ENCODE measurements at places on chromosomes 2 and 18.

- peak; percentile 36 for DNase-seq
These were observed 18.6 kb downstream of the WDSUB1 start for GRCh38 chr2:159267921-159268320.

DNA sequence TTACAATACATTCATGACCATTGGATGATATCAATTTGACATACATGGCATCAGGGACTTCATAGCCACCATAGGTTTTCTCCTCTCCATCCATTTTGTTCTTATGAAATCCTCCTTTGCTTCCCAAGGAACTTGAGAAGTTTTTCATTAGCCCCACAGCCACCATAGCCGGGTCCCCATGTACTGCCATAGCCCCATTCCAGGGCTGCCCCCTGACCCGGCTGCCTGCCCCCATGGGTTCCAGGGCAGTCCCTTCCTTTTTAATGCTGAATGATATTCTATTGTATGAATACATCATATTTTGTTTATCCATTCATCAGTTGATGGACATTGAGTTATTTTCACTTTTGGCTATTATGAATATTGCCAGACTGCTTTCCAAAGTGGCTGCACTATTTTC is 20.4 kb downstream of the ATP6V1B1 start:
- DNase-seq = no peak

DNA sequence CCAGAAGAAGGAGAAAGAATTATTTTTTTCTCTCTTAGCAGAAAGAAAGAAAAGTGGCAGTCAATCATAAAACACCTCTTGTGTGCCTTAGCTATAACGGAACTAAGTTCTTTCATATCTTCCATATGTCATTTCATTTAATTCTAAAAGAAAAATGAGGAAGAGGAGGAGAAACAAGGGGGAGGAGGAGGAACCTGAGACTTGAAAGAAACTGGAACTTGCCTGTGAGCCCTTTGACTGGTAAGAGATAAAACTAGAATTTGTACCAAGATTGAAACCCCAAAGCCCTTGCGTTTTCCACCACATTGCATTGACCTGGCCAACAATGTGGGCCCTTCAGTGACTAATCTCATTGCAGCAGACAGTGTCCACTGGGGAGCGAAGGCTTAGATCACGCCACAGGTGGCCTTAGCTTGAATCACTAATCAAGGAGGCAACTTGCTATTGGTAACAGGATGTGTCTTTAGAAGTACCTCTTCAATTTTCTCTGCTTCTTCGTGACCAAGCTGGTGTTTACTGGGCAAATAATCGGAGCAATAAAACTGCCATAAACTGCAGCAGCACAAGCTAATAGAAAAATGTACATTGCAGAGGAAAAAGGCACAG is 307.9 kb downstream of the CLIP4 start:
- no peak for DNase-seq

DNA sequence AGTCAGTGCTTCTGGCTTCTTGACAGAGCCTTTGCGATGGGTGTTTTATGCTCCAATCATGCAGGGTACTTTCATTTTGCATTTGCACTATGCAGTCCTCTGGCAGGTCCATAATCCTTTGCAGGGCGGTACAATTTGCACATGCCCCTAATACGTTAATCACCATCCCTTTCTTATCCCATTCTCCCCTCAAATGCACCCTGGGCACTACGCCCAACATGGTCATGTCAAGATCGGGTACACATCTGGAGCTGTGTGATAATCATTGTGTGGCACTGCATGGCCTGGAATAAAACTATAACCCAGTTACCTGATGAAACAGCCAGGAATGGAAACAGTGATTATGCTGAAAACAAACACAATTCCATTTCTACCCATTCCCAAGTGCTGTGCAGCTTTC is 27.7 kb downstream of the LOXHD1 start:
- no peak for DNase-seq

GRCh38 chr2:240629619-240629967 is 4.3 kb downstream of the GPR35 start:
- no peak for DNase-seq

DNA sequence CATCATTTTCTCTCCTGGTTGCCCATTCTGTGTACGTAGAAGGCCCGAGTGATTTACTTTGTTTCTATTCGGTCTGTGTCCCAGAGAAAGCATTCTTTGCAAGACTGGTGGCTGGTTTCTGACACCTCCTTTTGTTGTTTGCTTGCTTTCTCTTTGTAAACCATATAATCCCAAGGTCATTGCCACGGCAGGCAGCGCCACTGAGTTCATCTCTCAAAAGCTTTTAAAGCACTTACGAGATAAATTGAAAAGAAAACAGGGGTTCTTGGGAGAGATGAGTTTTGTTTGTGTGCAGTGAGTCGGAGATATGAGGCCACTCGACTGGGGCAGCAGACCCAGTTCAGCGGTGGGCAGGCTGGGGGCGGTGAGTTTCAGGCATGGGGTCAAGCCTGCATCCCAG is 137.6 kb downstream of the NCK2 start:
- DNase-seq = no peak

- no peak for DNase-seq
These were observed 42.5 kb downstream of the SLC9A2 start for GRCh38 chr2:102661846-102662245.

DNA sequence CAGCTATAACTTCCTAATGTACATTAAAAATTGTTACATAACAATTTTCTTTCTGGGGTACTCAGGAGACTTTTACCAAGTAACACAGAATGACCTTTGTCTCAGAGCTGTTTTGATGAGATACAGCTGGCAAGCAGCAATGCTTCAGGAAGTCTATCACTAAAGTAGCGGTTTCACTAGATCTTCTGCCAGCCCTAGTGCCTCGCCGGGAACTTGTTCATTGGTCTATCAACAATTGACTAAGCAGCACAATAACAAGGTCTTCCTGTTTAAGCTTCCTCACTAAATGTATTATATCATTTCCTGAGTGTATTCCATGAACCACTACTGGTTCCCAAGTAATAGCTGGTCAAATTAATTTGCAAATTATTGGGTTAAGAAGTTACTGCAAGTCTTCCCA is 69.2 kb downstream of the TRIP12 start:
- DNase-seq = peak; percentile 82

DNA sequence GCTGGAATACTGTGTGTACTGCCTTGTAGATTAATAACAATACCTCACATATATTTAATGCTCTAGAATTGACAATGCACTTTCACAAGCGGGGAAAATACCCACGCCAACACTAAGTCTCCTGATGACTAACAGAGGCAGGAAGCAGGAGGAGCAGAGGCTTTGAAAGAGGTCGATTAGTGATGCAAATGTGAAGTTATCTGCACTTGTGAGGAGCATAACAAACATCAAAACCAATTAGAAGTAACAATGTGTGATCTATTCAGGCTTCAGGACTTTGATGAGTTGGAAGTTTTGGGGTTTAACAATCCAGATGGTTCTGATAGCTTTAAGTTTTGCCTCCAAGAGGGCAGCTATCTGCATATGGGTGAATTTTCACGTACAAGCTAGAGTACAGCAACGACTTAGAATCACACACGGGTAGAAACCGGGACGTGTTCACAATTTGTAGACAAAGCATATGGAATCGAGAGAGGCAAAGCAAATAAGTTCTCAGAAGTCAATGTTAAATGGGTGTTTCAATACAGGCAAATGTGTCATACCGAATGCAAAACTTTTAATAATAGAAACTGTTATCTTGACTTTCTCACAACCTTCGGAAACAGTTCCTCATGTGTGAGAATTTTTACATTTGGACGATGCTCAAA is 114.5 kb downstream of the METTL8 start:
- peak; percentile 62 for DNase-seq

DNA sequence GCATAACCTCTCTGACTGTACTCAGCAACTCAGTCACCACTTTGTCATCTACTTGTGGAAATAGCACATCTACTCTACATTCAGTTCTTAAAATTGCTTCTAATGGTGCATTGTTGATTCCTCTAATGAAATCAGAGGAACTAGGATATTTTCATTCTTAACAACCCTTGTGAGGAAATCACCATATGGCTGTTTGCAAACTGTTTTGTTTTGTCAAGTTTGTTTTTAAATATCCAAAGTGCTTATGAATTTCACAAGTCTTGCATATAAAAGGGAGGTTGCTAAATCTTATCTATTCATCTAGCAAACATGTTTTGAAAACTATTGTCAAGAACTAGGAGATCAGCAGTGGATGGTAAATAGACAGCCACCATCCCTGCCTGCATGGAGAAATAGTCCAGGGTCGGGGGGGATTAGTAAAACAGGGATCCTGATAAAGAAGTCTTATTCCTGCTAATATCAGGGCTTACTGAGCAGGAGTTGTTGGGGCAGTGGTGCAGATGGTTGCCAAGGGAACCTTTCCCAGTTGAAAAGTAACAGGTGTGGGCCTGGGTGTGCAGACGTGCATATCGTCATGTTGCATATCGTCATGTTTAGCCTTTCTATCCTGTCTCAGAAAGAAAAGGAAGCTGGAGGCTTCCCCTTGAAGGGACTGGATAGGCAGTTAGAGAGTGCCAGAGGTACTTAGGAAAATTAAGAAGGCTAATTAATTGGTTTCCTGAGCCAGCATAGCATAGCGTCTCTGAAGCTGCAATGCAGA is 7.5 kb upstream of the MYO3B start:
- DNase-seq = no peak

All from choroid plexus epithelial cell (primary cell).